Kidney (tissue), 22 donors: ENCODE measurements at places on chromosomes 11 and 22. TPM values are rescaled to one million over a fixed set of nuclear protein-coding genes. Genes with fewer than 3 reads are reported as not detected.

The SLC22A8 gene
- total RNA-seq: 0.41 TPM

GRCh38 chr11:112477581-112478317 is 217.1 kb upstream of the PLET1 start:
- H3K36me3 ChIP-seq: no peaks in the 10 kb centered on the region
- no peaks in the 10 kb centered on the region for H3K4me1 ChIP-seq
- H3K4me3 ChIP-seq: no peak overlapping the region

The KCNJ1 gene
- 175 TPM for total RNA-seq

DNA sequence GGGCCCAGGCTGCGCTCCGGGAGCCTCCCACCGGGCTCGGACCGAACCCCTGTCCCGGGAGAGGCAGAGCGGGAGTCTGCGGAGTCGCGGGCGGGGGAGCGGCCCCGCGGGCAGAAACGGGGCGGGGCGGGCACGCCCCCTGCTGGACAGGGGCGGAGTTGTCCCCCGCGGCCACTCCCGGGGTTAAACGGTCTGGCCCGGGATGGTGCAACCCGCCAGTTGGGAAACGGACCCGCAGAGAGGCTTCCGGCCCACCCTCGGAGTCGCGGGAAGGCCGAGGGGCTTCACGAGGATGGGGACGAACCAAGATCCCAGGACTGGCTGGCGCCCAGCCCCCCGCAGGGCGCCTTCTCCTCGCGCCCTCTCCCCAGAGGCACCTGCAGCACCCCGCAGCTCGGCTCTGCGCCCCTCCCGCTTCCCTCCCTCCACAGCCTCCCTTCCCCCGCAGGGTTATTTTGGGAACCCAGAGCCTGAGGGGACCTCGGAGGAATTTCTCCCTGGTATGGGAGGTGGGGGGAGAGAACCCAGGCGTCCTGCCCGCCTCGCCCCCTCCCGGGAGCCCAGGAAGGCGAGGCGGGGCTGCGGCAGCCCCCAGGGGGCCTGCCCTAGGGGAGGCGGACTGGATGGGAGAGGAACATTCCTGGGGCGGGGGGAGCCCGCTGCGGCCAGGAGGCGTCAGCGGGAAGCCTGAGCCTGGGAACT is 902 bp downstream of the RASGRP2 start:
- no peaks in the 10 kb centered on the region for H3K36me3 ChIP-seq
- peak overlapping the region; percentile 5 for H3K27ac ChIP-seq
- DNase-seq: peak; percentile 43

GRCh38 chr11:120091121-120091520 is 46.8 kb downstream of the TRIM29 start:
- no peak for DNase-seq
- H3K36me3 ChIP-seq: no peaks in the 10 kb centered on the region
- no peak overlapping the region for H3K27ac ChIP-seq
- no peaks in the 10 kb centered on the region for H3K27me3 ChIP-seq
- no peaks in the 10 kb centered on the region for H3K4me1 ChIP-seq

- peaks cover 2% of the 10 kb centered on the region for H3K4me1 ChIP-seq
- H3K27ac ChIP-seq: no peak overlapping the region
- H3K27me3 ChIP-seq: no peaks in the 10 kb centered on the region
- peak overlapping the region; percentile 46 for H3K4me3 ChIP-seq
- DNase-seq: no peak
Observed at GRCh38 chr22:44703255-44703870, 1.4 kb downstream of the PRR5 start.

The ACRV1 gene
- not detected for total RNA-seq

GRCh38 chr11:71430166-71430565 is 18.0 kb downstream of the DHCR7 start:
- no peak overlapping the region for H3K27ac ChIP-seq
- no peaks in the 10 kb centered on the region for H3K36me3 ChIP-seq
- H3K4me3 ChIP-seq: no peak overlapping the region
- DNase-seq: no peak
- no peaks in the 10 kb centered on the region for H3K27me3 ChIP-seq
- H3K4me1 ChIP-seq: no peaks in the 10 kb centered on the region

The DDI1 gene
- not detected for total RNA-seq

DNA sequence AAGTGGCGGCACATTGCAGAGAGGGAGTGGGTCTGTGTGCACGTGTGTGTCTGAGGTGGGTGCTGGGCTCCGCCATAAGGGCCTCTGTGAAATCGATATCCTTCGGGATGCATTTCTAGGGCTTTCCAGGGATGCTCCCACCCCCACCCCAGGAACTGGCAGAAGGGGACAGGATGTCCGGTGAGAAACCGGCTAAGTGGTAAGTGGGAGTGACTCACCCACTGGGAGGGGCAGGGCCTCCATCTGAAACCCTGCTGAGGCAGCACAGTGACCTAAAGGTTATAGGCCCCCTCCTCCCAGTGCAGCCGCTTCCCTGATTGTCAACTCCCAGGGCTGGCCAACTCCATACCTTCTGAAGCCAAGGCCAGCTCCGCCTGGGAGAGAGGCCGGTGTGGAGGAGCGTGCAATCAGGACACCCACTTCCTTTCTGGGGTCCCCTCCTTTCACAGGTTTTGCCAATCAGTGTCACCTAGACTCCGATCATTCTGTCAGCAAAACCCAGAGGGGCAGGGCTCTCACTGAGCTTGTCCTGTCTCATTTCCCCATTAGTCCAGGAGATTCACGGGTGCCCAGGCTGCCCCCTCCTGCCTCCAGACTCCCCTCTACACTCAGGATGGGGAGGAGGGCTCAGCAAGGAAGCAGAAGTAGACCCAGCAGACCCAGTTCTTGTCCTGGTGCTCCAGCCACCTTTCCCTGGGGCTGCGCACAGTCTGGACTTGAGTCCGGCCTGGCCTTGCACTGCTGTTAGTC is 44.5 kb downstream of the NECTIN1 start:
- H3K27ac ChIP-seq: no peak overlapping the region
- H3K36me3 ChIP-seq: no peaks in the 10 kb centered on the region
- H3K4me3 ChIP-seq: no peak overlapping the region
- no peaks in the 10 kb centered on the region for H3K4me1 ChIP-seq
- no peak for DNase-seq
- H3K27me3 ChIP-seq: no peaks in the 10 kb centered on the region

The LARGE2 gene
- total RNA-seq: 13.1 TPM

- no peak for DNase-seq
- H3K27ac ChIP-seq: no peak overlapping the region
- H3K4me1 ChIP-seq: no peaks in the 10 kb centered on the region
- H3K36me3 ChIP-seq: no peaks in the 10 kb centered on the region
- H3K4me3 ChIP-seq: no peak overlapping the region
Observed at GRCh38 chr11:99351624-99352023, 330.9 kb downstream of the CNTN5 start.

- H3K27ac ChIP-seq: no peak overlapping the region
- H3K4me1 ChIP-seq: no peaks in the 10 kb centered on the region
- DNase-seq: no peak
- H3K27me3 ChIP-seq: no peaks in the 10 kb centered on the region
- H3K36me3 ChIP-seq: no peaks in the 10 kb centered on the region
- H3K4me3 ChIP-seq: no peak overlapping the region
Observed at GRCh38 chr11:100785148-100785983, 98.3 kb downstream of the ARHGAP42 start.

GRCh38 chr11:125451400-125452124 is 44.5 kb downstream of the FEZ1 start:
- DNase-seq: peak; percentile 75
- no peak overlapping the region for H3K27ac ChIP-seq
- no peaks in the 10 kb centered on the region for H3K27me3 ChIP-seq
- peak overlapping the region; percentile 19 for H3K4me3 ChIP-seq
- H3K36me3 ChIP-seq: no peaks in the 10 kb centered on the region
- H3K4me1 ChIP-seq: peaks cover 4% of the 10 kb centered on the region

- no peak overlapping the region for H3K4me3 ChIP-seq
- H3K27me3 ChIP-seq: no peaks in the 10 kb centered on the region
- no peaks in the 10 kb centered on the region for H3K4me1 ChIP-seq
- H3K27ac ChIP-seq: no peak overlapping the region
- peak; percentile 31 for DNase-seq
- H3K36me3 ChIP-seq: peaks cover 2% of the 10 kb centered on the region
Observed at GRCh38 chr11:64794526-64794925, 8.5 kb downstream of the MAP4K2 start.

The PGA5 gene
- 0.35 TPM for total RNA-seq

The EIF3F gene
- 174 TPM for total RNA-seq

DNA sequence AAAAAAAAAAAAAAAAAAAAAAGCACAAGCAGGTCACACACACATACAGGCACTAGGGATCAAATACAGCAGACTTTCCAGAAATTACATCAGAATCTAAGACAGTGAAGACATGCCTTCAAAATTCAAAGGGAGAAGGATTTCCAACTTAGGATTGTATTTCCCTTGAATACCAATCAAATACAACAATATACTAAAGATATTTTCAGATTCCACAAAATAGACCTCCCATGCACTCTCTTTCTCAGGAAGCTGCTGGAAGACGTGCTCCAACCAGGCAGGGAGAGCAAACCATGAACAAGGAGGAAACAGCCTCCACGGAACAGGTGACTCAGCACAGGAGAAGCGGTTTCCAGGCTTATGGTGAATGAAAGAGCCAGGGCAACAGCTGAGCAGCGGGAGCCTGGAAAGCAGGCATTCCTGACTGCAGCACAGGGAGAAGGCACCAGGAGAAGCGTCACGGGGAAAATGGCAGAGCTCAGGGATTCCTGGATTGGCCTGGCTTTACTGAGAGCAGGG is 32.0 kb downstream of the TMEM184B start:
- H3K4me3 ChIP-seq: no peak overlapping the region
- H3K36me3 ChIP-seq: peaks cover 4% of the 10 kb centered on the region
- no peak for DNase-seq
- H3K4me1 ChIP-seq: no peaks in the 10 kb centered on the region

The MMP10 gene
- not detected for total RNA-seq

GRCh38 chr11:117931971-117932370 is 2.8 kb upstream of the TMPRSS13 start:
- no peaks in the 10 kb centered on the region for H3K4me1 ChIP-seq
- no peak overlapping the region for H3K4me3 ChIP-seq
- DNase-seq: no peak
- no peaks in the 10 kb centered on the region for H3K27me3 ChIP-seq
- no peaks in the 10 kb centered on the region for H3K36me3 ChIP-seq
- no peak overlapping the region for H3K27ac ChIP-seq

DNA sequence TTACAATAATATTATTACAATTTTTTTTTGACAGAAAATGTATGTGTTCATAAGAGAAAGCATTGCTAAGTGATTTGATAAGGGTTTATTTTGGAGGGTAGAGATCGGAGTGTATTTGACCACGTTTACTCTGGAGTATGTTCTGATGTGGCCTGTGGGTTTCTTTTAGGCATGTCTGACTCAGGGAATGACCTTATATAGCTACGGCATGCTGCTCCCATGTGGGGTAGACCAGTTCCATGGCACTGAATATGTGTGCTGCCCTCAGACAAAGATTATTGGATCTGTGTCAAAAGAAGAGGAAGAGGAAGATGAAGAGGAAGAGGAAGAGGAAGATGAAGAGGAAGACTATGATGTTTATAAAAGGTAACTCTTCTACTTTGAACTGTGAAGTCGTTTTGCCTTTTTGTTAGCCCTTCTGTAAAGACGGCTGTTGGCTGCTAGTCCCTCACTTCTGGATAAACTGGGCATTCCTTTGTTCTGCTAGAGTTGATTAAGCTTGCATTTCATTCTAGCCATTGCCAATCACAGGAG is 38.1 kb upstream of the ST14 start:
- H3K27ac ChIP-seq: no peak overlapping the region
- peaks cover 23% of the 10 kb centered on the region for H3K36me3 ChIP-seq
- no peak overlapping the region for H3K4me3 ChIP-seq
- H3K4me1 ChIP-seq: peaks cover 7% of the 10 kb centered on the region
- no peaks in the 10 kb centered on the region for H3K27me3 ChIP-seq
- DNase-seq: no peak

GRCh38 chr11:76955459-76956114 is 78.6 kb upstream of the B3GNT6 start:
- H3K27me3 ChIP-seq: no peaks in the 10 kb centered on the region
- no peak overlapping the region for H3K4me3 ChIP-seq
- no peak overlapping the region for H3K27ac ChIP-seq

DNA sequence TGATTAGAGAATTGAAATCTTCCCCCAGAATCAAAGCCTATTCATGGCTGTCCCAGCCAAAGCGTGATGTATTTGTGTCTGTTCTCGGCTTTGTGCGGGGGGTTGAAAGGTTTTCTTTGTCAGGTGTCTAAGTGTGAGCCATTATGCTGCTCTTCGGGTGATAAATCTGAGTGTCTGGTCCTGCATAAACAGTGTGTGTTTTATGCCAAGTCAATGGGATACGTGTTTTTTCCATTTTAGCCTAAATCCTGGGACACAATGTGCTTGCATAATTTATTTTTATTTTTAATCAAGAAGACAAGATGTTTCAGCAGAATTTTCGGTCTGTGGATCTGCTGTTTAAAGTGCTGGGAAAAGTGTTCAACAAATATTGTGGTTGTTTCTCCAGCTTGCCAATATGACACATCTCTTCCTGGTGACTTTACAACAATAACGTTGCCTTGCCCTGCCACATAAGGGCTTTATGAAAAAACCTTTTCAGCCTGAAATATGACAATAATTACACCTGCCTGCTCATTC is 267.8 kb downstream of the TBC1D22A start:
- no peaks in the 10 kb centered on the region for H3K27me3 ChIP-seq
- no peak for DNase-seq
- H3K4me3 ChIP-seq: no peak overlapping the region
- H3K4me1 ChIP-seq: no peaks in the 10 kb centered on the region
- no peaks in the 10 kb centered on the region for H3K36me3 ChIP-seq

GRCh38 chr11:32817181-32817851 is 12.4 kb upstream of the PRRG4 start:
- H3K27me3 ChIP-seq: no peaks in the 10 kb centered on the region
- H3K4me3 ChIP-seq: no peak overlapping the region
- H3K27ac ChIP-seq: no peak overlapping the region
- H3K36me3 ChIP-seq: no peaks in the 10 kb centered on the region
- DNase-seq: no peak

- no peak overlapping the region for H3K27ac ChIP-seq
- DNase-seq: no peak
- H3K4me1 ChIP-seq: no peaks in the 10 kb centered on the region
- H3K36me3 ChIP-seq: no peaks in the 10 kb centered on the region
Observed at GRCh38 chr11:71433648-71434450, 14.3 kb downstream of the DHCR7 start.

DNA sequence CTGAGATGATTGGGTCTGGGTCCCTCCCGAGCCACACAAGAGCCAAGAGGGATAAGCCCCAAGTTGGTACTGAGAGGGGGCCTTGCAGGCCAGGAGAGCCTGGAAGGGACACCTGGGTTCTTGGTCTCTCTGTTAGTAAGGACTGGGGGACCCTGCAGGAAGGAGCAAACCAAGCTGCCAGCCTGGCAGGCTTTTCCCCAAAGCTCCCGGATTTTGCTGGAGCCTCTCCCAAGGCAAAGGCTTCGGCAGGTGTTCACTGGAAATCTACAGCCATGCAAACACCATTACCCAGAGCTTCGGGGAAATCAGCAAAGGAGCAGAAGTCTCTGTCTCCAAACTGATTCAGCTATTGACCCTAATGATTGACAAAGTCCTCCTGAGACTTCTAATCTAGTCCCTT is 527.9 kb downstream of the BUD13 start:
- H3K4me1 ChIP-seq: no peaks in the 10 kb centered on the region
- no peak for DNase-seq
- H3K27me3 ChIP-seq: no peaks in the 10 kb centered on the region
- no peak overlapping the region for H3K4me3 ChIP-seq
- no peak overlapping the region for H3K27ac ChIP-seq

The GRAP2 gene
- 9.7 TPM for total RNA-seq

- H3K4me1 ChIP-seq: no peaks in the 10 kb centered on the region
- no peak overlapping the region for H3K4me3 ChIP-seq
- peak; percentile 16 for DNase-seq
- no peaks in the 10 kb centered on the region for H3K27me3 ChIP-seq
- H3K27ac ChIP-seq: no peak overlapping the region
- no peaks in the 10 kb centered on the region for H3K36me3 ChIP-seq
Observed at GRCh38 chr11:37811349-37811748, 1213.3 kb upstream of the RAG2 start.

GRCh38 chr22:19842393-19843106 is 12.1 kb downstream of the GNB1L start:
- DNase-seq: peak; percentile 50
- no peak overlapping the region for H3K27ac ChIP-seq
- no peaks in the 10 kb centered on the region for H3K4me1 ChIP-seq
- no peaks in the 10 kb centered on the region for H3K27me3 ChIP-seq
- H3K4me3 ChIP-seq: no peak overlapping the region
